Right renal cortex interstitium (tissue), 3 donors: ENCODE measurements at places on chromosomes 7 and 10.
A peak's percentile ranks its signal among the peaks of the same experiment; 100 is the strongest.

DNA sequence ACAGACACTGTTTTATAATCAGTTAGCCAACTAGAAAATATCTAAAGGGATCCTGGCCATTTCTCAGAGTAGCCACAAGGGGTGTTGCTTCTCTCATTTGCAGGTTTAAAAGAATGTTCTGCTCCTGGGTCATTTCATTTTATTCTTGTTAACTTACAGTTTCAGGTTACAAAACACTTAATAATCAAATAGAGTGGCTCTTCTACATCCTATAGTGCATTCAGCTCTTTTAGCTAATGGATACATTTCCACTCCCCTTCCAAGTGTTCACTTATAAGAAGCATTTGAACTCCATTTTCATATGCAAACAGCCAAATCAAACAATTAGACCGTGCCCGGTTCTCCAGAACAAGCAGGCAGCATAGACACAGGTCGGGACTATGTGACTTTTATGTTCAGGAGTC, 117.5 kb downstream of the TRIL start:
- DNase-seq, result no peak

DNA sequence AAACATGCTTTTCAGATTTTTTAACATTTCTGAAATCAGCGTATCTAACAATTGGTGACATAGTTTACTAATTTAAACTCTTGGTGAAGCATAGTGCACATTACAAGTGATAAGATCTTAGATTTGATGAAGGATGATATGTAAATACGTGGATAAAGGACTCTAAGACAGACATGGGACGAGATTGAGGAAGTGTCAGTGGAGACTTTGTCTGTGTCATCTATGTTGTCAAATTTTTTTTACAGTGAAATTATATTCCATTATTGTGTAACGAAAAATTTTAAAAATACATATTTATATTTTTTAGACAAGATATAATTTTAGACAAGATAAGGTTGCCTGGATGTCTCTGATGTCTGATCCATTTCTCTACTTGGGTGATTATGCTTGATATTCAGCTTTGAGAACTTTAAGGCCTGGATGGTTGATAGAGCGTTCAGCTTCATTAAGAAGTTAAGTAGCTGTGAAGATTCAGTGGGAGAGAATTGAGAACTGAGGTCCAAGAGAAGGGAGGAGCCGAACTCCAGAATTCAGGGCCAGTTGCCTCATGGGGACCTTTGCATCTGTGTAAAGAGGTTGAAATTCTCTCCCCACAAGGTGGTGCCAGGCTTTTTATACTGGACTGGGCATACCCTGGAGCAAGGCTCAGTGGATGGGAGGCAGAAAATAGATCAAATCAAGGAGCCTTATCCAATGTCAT, 62.7 kb downstream of the KAT6B start:
- no peak for DNase-seq

GRCh38 chr10:15725603-15726002, 5.9 kb upstream of the ITGA8 start:
- no peak for DNase-seq

- DNase-seq, result no peak
Measured at GRCh38 chr7:111942450-111943081, 263.6 kb downstream of the DOCK4 start.

DNA sequence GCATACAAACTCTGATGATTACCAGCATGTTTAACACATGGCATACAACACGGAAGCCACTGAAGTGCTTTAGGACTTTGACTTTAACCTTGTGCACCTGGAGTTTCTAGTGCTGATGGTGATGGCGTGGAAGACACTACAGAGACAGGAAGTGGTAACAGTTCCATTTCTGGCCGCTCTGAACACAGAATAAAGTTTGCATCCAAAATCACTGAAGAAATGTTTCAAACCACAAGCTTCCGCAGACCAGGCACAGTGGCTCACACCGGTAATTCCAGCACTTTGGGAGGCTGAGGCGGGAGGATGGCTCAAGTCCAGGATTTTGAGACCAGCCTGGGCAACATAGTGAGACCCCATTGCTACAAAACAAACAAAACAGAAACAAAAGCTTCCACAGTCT, 40.3 kb upstream of the TNPO3 start:
- no peak for DNase-seq

DNA sequence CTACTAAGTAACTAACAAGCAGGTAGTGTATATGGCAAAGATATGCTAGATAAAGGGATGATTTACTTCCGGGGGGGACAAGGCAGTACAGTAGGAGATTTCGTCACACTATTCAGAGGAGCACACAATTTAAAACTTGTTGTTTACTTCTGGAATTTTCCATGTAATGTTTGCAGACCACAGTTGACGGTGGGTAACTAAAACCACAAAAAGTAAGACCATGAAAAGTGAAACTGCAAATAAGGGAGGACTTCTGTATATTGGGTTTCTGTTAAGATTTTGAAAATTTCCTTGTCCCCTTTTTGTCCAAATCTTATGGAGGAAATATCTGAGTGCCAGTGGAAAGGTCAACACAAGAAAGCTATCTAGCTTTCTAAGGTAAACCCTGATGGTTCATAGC, 170.0 kb downstream of the ELAPOR2 start:
- DNase-seq, result no peak

GRCh38 chr10:29607576-29607975, 27.2 kb downstream of the SVIL start:
- no peak for DNase-seq

DNA sequence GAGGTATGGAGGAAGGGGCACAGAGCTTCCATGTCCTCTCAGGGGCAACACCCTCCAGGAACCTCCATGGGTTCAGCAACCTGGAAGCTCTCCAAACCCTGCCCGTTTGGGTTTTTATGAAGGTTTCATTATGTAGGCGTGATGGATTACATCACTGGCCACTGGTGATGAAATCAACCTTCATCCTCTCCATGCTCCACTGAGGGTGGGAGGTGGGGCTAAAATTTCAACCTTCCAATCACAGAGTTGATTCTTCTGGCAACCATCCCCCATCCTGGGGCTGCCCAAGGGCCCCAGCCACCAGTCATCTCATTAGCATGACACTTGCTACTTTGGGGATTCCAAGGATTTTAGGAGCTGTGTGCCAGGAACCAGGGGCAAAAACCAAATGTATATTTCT, 90.1 kb downstream of the TEX36 start:
- no peak for DNase-seq

DNA sequence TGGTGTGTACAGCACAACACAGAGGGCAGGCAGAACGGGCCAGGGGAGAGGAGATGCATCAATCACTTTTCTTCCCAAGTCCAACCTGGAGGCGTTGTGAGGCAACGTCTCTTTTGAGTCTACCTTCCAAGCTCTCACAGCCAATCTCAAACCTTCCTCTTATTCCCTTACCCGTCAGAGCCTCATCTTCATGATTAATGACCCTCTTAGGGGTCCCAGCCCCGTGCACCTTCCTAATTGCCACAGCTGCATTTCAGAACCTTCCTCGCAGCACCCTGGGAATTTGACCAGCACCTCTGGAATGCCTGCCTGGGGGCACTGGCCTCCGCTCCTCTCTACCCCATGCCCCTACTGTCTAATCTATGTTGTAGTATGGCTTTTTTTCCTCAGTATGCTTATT, 169.3 kb upstream of the PRR15 start:
- DNase-seq, result no peak

DNA sequence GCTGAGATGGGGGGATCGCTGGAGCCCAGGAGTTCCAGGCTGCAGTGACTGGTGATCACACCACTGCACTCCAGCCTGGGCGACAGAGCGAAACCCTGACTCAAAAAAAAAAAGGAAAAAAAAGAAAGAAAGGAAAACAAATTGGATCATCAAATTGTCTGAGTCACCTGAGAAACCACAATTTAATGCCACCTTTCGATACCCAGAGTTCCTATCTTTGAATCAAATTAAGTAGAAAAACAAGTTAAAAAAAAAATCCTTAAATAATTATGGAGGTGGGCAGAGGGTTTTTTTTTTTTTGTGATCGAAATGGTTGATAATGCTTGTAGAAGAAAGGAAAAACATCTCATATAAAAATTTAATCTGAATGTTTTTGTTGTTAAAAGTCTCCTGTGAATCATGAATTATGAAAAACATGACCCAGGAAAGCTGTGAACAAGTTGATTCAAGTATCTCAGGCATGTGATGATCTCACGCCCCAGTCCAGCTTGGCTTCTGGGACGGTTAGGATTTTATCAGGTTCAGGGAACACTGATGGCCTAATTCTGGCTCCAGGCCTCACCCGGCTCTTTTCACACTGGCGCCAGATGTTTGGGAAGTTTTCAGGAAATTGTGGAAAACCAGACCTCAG, 25.3 kb upstream of the CUX1 start:
- no peak for DNase-seq

- DNase-seq, result no peak
Measured at GRCh38 chr10:132702601-132703418, 83.1 kb downstream of the NKX6-2 start.

DNA sequence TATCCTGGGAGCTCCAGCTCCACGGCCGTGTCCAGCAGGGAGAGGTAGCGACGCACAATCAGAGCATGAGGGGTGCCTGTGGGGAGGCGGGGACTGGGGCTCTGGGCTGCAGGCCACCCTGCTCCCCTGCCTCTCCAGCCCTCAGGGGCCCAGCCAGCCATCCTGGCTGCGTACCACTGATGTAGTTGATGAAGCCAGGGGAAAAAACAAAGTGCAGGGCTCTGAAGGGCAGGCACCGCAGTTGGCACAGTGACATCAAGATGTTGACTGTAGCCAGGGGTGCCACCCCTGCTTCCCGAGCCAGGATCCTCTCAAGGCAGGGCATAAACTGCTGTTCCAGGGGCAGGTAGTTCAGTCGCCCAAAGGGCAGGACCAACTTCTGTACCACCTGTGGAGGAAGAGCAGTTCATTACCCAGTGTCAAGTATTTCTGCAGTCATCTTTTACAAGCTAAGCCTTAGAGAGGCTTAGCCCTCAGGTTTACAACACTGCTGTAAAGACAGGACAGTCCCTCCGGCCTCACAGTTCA, 2.8 kb downstream of the FASTK start:
- DNase-seq, result no peak

DNA sequence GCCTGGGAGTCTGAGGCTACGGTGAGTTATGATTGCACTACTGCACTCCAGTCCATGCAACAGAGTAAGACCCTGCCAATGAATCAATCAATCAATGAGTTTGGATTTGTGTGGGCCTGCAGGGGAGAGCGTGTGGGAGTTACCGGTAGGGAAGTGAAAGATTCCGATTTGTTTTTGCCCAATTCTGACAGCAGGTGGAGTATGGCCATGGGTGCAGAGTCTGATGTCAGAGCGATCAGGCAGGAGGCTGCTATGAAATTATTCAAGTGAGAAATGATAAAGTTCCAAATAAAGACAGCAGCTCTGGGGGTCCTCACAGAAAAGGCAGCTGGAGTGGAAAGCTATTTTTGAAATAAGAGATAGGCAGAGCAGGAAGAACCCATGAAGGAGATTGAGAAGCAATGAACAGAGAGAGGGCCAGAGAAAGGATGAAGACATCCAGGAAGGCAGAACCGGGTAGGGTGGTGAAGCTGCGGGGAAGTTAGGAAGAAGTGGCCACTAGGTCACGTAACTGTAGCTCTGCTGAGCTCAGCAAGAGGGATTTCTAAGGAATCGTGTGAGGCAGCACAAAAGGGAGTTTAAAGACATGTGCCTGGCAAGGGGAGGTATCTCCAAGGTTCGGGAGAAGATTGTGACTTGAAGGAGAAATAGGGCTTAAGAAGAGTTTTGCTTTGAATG, 93.7 kb upstream of the NMT2 start:
- no peak for DNase-seq

GRCh38 chr10:110076559-110077318, 69.0 kb downstream of the ADD3 start:
- DNase-seq, result no peak

DNA sequence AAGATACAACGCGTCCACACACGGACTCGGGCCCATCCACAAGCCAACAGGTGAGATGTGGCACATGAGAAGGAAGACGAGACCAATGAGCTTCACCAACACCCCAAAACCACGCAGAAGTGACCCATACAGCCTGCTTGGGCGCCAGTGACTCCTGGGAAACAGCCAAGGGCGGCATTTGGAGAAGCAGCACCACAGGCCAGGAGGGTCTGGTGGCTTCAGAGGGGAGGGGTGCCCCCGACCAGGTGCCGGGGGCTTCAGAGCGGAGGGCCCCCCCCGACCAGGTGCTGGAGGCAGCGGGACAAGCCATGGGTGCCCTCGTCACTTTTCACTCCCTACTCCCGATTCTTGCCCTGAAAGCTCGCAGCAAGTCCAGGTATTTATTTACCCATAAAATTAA, 140.1 kb downstream of the DIP2C start:
- DNase-seq, result no peak

DNA sequence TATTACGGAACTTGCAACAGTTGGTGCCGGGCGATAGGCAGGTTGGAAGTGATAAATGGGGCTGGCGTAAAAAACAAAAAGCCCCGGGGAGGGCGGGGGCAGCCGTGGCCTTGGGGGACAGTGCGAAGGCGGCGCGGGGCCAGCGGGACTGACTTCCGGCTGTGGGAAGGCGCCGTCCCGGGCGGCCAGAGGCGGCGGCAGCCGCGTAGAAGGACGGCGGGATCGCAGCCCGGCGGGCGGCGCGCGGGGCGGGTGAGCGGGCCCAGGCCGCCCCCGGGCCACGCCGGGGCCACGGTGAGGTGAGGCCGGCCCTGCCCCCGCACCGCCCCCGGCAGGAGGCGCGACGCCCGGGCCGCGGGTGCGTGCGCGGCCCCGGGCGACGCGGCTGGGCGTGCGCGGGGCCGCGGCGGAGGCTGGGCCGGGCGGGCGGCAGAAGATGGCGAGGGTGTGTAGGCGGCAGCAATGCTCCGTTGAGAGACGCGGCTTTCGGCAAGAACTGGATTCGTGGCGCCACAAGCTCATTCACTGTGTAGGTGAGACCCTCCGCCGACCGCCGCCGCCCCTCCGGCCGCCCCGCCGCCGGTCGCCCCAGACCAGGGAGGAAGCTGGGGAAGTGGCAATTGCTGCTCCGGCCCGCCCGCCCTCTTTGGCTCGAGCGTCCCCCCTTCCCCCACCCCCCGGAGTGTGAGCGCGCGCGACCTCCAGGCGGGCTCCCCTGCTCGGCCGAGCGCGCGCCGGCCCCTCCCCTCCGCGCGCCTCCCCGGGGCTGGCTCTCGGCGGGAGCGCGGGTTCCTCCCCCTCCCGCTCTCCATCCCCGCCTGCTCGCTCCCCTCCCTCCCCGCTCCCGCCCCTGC, at the start of gene LCOR:
LCOR (plus strand) TSS at position 432 of the 854 bp plus-strand sequence. CDS start 116,760 bp downstream, outside the sequence.
- DNase-seq, result peak; percentile 78

- DNase-seq, result no peak
Measured at GRCh38 chr10:45591280-45591679, 81.3 kb downstream of the ZFAND4 start.

- DNase-seq, result no peak
Measured at GRCh38 chr7:90669492-90669891, 73.4 kb downstream of the CDK14 start.

DNA sequence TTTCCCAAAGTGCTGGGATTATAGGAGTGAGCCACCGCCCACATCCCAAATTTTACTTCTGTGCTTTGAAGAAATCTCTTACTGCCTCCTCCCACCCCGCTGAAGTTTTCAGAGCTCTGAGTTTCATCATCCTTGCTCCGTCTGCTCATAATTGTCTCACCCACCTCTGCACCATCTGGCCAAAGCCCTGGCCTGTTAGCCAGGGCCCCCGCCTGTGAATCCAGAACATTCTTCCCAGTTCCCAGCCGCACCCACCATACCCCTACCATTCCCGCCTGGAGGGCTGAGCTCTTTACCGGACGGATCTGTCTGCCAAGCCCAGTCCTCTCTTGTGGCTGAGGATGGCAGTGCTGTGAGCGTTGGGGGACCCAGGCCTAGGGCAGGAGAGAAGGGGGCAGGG, 14.5 kb downstream of the SSC4D start:
- no peak for DNase-seq
